NAMALWA (cell line): ENCODE measurements at places on chromosomes 4 and X.

- no peak for DNase-seq
Observed at GRCh38 chr4:25043548-25043947, 12.8 kb upstream of the LGI2 start.

- no peak for DNase-seq
Observed at GRCh38 chrX:19065535-19065934, 56.7 kb downstream of the ADGRG2 start.

GRCh38 chr4:17188125-17188524 is 289.7 kb upstream of the LDB2 start:
- DNase-seq = no peak

GRCh38 chr4:148776941-148777340 is 334.7 kb upstream of the NR3C2 start:
- no peak for DNase-seq

GRCh38 chr4:4860600-4861389 is 1.3 kb downstream of the MSX1 start:
- no peak for DNase-seq

GRCh38 chrX:108036298-108036973 is 8.4 kb upstream of the VSIG1 start:
- DNase-seq = no peak

GRCh38 chr4:80500613-80501012 is 165.1 kb downstream of the CFAP299 start:
- DNase-seq = peak; percentile 62

GRCh38 chrX:41108007-41108406 is 22.8 kb downstream of the USP9X start:
- no peak for DNase-seq

DNA sequence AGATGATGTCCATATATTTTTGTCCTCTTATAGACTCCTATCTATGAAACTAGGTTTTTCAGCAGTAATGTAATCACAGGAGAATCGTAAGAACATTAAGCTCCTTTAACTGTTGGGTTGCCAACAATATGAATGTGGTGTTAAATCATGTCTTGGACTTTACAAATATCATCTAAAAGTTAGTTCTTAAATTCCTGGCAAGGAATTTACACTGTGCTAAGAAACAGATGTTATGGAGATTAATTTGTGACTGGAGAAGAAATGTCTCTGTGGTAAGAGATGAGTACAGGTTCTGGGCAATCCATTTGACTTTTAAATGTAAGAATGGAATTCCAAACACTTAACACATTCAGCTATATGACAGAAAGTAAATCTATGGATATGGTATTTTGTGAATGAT is 34.6 kb downstream of the CNKSR2 start:
- no peak for DNase-seq

DNA sequence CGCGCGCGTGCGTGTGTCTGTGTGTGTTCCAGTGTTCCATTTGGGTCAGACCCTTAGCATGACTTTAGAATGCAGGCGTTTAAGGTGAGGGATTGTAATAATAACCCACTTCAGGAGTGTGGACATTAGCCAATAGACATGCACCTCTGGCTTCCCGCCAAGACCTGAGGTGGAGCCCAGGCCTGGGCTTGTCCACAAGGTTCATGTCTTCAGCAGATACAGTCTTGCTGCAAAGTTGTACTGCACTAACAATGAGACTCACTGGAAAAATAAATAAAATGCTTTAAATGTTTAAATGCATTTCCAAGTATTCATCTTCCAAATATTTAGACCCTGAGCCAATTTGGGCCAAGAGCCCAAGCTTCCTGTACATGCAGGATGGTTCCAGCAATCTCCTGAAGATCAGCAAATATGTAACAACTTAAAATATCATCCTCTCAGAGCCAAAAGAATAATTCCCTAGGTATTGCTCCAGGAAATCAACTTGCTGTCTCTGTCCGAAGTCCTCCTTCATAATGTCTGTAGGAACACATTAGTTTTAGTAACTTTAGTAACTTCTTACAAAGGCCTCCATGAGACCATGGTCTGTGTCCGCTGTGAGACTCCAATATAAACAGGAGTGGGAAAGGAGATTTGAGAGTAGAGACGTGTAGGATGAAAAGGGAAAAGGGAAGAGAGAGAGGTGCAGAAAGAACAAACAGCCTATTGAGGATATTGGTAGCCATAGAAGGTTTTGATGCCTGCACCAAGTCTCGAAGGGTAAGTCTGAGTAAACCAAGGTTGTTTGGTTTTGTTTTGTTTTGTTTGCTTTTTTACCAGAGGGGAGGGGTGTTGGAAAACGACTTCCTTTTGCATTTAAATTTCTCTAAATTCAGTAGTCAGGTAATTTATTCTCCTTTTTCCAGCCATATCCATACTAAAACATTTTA is 98.5 kb upstream of the KLF3 start:
- DNase-seq = no peak
